Neural crest cell (in vitro differentiated cells): ENCODE measurements at places on chromosomes 6 and 20.

- DNase-seq, result no peak
Measured at GRCh38 chr20:52992632-52993031, 20.5 kb downstream of the TSHZ2 start.

GRCh38 chr6:62645274-62645673 is 359.2 kb upstream of the KHDRBS2 start:
- DNase-seq, result no peak

DNA sequence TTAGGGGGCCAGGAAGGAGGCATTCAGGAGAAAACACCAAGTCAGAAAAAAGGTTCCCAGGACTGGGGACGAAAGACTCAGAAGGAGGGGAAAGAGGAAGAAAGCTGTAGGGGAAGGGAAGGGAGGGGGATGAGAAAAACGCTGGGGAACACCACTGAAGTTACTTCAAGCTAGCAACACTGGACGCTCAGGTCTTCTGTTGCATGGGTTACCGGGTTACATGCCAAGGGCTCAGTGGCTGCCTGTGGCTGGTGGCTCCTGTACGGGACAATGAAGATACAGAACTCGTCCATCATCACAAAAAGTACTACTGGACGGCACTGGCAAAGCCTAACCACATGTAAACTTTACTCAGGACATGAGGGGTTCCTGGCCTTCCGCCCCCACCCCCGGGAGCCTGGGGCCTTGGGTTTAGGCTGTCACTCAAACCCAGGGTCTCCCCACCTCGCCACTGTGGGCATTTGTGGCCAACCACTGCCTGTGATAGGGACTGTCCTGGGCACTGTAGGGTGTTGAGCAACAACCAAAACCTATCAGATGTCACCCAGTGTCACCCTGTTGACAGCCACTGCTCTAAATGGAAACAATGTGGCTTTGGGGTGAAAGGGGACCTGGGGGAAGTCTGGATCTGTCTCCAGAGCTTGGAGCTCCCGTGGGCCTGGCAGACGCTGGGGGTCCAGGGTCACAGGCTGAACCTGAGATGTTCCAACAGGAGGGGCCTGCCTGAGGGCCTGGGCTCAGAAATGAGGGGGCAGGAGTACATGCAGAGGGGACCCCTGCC is 40.3 kb upstream of the CD93 start:
- no peak for DNase-seq

DNA sequence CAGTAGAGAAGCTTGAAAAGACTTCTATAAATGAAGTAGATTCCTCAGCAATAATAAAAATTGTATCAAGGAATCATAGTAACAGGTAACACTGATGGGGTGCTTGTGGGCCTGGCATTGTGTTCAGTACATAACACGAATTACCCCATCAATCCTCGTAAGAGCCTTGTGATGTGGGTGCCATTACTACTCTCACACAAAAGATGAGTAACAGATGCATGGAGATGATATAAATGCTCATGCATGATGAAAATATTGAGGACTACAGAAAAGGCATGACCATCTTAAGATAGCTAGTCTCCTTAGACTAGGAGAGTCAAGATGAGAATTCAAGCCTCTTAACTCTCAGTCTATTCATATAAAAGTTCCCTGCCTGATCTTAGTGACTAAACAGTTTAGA is 158.1 kb downstream of the KIF6 start:
- no peak for DNase-seq

GRCh38 chr20:51759769-51760510 is 8.2 kb downstream of the ATP9A start:
- DNase-seq, result no peak

- no peak for DNase-seq
Measured at GRCh38 chr6:42154461-42155209, 12.2 kb upstream of the C6orf132 start.

DNA sequence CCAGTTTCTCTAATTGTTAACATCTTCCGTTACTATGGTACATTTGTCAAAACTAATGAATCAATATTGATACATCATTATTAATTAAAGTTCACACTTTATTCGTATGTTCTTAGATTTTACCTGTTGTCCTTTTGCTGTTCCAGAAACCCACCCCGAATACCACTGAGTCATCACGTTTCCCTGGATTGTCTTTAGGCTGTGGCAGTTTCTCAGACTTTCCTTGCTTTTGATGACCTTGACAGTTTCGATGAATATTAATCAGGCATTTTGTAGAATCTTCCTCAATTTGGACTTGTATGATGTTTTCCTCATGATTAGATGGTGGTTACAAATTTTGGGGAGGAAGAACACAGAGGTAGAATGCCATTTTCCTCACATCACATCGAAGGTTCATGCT is 39.1 kb upstream of the AIG1 start:
- no peak for DNase-seq

DNA sequence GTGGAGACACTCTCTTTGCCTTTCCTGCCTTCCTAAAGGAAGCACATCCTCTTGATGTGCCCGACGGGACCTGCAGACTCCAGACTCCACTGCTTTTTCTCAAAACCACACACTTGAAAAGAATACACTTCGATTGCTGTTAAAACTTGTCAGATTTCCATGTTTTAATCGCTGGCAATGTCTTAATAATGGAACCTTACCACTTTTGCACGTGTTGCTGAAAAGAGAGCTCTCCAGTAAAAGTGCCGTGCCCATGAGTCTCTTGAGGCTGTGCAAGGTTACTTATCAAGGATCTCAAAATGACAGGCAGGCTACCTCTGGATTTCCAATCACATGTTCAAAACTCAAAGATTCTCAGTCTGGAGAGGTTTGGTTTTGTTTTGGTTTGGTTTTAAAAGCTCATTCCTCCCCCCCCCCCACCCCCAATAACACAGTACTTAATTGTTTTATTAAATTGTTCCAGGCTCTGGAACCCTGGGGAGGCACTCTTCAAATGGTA is 12.0 kb upstream of the TFAP2A start:
- DNase-seq, result no peak

DNA sequence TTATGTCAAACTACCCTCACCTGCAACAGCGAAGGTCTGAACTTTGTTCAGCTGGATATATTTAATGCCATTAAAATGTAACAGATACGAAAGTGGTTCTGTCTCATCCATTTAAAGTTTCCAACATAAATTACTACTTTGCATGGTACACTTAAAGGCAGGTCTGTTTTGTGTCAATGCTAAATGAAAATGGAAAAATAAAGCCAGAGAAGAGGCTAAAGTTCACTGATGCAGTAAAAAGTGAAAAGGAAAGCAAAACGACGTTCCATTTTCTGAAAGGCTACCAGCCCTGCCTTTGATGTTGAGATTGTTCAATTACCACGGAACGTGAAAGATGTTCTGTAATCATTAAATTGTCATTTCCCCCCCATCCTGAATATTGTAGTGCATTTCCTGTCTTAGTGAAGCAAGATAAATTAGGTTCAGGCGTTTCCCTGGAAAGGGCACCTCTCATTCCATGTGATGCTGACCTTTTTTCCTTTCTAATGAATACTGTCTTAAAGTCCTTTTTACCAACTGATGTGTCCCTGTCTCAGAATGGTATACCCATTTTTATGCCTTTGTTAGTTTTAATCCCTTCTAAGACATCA is 334.7 kb upstream of the JAG1 start:
- DNase-seq, result no peak

- no peak for DNase-seq
Measured at GRCh38 chr6:88611721-88612120, 351.7 kb downstream of the RNGTT start.

DNA sequence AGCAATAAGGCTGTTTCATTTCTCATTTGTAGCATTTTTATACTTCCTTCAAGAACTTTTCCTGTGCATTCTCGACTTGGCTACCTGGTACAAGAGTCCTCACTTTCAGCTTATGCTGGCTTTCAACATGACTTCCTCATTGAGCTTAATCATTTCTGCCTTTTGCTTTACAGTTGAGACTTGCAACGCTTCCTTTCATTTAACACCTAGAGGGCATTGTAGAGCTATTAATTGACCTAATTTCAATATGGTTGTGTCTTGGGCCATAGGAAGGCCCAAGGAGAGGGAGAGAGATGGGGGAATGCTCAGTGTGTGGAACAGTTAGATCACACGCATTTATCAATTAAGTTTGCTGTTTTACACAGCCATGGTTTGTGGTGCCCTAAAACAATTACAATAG is 37.2 kb downstream of the SLC22A2 start:
- no peak for DNase-seq

DNA sequence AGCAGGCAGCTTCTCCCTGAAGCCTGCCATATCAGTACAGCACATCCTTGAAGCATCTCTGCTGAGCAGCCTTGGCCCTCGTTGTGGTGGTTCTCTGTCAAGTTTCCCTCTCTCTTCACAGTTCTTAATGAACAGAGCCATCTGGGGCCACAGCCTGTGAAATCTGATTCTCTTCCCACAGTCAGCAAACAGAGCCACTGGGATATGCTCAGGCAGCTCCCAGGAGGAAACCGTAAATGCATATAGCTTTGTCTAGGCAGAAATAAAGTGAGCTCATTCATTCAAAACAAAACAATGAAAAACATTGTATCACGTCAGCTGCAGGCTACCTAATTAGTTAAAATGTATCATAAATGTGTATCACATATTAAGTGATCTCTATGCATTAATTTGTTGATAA is 80.3 kb downstream of the TBC1D7 start:
- no peak for DNase-seq

DNA sequence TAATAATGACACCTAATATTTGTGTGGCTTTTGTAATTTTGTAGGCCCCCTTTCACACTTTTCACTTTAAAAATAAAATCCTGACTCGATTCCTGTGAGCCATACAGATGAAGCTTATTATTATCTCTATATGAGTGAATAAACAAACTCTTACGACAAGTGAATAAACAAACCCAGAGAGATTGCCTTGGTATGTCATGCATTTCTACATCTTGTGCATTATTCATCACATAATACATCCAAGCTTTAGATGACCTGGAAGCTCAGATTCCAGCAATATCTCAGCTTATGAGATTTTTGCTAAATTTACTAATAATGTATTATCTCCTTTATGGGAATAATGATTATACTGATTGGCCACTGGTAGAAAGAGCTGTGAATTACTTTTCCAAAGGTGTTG is 248.2 kb downstream of the TBX18 start:
- no peak for DNase-seq

GRCh38 chr6:90530882-90531281 is 56.0 kb downstream of the MAP3K7 start:
- DNase-seq, result no peak
